Activated naive CD4-positive, alpha-beta T cell treated with anti-CD3 and anti-CD28 coated beads, Interleukin-2, amount 50 U/mL, for 72 hours (primary cell): ENCODE measurements at places on chromosomes 11 and 22. TPM values are rescaled to one million over a fixed set of nuclear protein-coding genes. Genes with fewer than 3 reads are reported as not detected.

GRCh38 chr11:67389477-67389876, 2.3 kb upstream of the RAD9A start:
- DNase-seq: peak; percentile 62

DNA sequence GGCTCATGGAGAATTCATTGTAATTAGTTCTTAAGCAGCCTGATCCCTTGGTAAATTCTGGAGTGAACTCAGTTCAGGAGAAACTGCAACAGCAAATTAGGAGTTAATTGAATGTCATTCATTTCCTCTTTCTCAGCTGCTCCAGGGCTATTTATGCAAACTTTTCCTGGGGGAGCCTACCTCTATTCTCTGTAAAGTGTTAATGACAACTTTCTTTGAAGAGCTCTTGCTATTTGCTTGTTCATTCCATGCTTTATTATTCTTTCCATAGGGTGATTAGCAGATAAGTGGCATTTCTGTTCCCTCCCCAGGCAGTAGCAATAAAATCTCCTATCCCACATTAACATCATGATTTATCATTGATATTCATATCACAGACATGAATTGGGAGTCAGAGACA, 267.6 kb upstream of the DDI1 start:
- no peak for DNase-seq

GRCh38 chr11:79025097-79025496, 415.7 kb downstream of the TENM4 start:
- no peak for DNase-seq

- no peak for DNase-seq
Observed at GRCh38 chr22:17601031-17601430, 27.5 kb downstream of the ATP6V1E1 start.

GRCh38 chr11:45901626-45902025, 5.4 kb downstream of the FREY1 start:
- DNase-seq: no peak

MDK gene
- 5.8 TPM for total RNA-seq

DNA sequence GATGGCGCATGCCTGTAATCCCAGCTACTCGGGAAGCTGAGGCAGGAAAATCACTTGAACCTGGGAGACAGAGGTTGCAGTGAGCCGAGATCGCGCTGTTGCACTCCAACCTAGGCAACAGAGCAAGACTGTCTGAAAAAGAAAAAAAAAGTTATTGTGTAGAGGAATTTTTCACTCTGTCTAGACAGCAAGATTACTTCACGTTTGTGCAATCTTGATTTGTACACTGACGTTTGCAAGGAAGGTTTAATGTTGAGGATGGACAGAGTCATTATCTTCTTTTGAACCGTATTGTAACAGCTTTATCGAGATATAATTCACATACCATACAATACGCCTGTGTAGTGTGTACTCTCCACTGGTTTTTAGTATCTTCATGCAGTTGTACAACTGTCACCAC, 3.7 kb downstream of the CTTN start:
- DNase-seq: no peak

- DNase-seq: no peak
Observed at GRCh38 chr11:111176603-111177002, 68.9 kb upstream of the POU2AF2 start.

EIF3M gene
- 359 TPM for total RNA-seq

- no peak for DNase-seq
Observed at GRCh38 chr11:116033931-116034553, 529.8 kb upstream of the CADM1 start.

- DNase-seq: no peak
Observed at GRCh38 chr11:1926156-1927025, 6.9 kb downstream of the TNNT3 start.

PTPN5 gene
- not detected for total RNA-seq

DNA sequence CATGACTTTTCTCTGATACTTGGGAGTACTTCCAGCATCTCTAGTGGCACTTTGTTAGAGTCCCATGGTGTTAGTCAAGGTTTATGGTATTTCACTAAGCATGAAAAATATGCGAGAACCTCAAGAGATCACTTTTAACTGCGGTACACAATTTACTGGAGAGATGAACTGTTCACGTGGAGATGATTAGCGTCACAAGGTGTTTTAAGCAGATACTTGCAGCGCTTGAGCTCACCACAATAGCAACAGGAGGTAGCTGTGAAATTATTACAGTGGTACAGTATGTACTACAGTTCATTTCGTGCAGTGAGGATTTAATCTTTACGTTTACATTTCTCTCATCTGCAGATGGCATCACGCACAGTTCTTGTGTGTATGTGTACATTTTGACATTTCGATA, 4.5 kb downstream of the PARVA start:
- DNase-seq: no peak

CTR9 gene
- total RNA-seq: 23.9 TPM

MMP12 gene
- total RNA-seq: not detected

- no peak for DNase-seq
Observed at GRCh38 chr11:11265320-11265719, 87.7 kb downstream of the CSNK2A3 start.

DEPDC5 gene
- total RNA-seq: 50.1 TPM

- DNase-seq: no peak
Observed at GRCh38 chr11:103988595-103988969, 47.9 kb upstream of the DDI1 start.

B3GAT3 gene
- total RNA-seq: 79.5 TPM

DNA sequence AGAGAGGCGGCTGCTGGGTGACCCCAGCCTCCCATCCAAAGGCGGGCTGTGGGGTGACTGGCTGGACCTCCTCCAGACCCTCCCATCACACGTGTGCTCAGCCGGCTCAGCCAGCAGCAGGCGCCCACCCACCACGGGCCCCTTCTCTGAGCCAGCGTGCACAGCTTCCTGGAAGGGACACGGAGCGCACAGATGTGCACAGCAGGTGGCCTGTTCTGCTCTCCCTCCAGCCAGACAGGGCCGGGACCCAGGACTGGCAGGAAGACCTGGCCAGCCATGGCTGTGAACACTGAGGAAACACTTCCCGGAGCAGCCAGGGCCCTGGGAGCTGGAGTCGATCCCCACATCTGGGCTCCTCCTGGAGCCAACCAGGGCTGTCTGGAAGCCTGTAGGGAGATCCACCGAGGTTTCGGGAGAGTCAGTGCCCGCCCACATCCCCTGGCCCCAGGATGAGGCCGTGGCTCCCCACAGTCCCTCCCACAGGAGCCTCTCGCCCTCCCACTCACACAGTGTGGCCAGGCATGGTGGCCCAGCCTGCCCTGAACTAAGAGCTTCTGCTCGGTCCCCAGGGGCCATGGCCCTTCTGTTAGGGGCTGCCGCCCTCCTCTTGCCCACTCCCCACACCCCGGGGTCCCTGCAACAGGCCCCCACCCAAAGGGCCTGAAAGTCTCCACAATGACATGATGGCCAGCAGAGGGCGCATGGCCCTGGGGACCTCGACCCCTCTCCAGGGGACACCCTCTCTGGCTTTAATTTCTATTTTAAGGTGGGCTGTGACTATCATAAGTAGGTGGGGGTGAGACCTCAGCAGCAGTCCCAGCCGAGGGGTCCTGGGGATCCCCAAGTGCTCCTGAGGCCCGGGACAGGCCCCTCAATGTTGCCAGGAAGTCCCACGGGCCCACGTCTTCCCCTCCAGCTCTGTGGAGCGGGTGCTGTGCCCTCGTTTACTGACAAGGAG, 90.6 kb upstream of the FGF3 start:
- no peak for DNase-seq
